ENCODE measurements at places on chromosomes 4 and X.

GRCh38 chrX:54208531-54208930 lies 25.5 kb upstream of the FAM120C start:
- DNase-seq = no peak

DNA sequence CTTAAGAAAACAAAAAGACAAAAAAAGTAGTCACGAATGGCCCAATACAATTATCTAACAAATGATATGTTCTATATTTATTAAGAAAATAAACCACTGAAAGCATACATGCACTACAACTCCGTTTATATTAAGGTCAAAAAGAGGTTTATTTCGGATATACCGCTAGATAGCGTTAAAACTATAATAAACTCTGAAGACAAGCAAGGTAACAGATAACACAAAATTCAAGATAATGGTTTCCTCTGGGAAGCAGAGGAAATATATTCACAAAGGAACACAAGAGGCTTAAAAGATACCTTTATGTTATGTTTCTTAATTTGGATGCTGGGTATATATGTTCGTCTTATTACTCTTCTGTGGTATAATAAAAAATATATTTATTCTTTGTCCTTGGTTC lies 4.7 kb upstream of the FAM200B start:
- no peak for DNase-seq

GRCh38 chrX:142861557-142861956 lies 164.2 kb upstream of the SPANXN4 start:
- DNase-seq = no peak

DNA sequence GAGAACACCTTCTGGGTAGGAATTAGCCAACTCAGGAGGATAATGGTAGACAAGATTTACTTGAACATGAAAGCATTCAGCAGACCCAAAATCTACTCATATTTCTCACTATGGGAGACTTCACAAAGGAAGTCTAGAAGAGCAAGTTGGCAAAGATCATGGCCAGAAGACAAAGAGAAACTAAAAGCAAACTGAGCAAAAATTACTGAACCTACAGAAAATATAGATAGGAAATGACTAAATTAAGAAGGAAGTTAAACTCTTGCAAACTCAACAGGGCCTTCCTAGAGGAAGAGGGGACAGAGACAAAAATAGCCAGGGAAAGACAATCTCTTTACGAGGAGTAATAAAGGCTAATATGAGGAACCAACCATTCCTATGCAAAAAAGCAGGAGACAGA lies 18.7 kb downstream of the CORIN start:
- no peak for DNase-seq

DNA sequence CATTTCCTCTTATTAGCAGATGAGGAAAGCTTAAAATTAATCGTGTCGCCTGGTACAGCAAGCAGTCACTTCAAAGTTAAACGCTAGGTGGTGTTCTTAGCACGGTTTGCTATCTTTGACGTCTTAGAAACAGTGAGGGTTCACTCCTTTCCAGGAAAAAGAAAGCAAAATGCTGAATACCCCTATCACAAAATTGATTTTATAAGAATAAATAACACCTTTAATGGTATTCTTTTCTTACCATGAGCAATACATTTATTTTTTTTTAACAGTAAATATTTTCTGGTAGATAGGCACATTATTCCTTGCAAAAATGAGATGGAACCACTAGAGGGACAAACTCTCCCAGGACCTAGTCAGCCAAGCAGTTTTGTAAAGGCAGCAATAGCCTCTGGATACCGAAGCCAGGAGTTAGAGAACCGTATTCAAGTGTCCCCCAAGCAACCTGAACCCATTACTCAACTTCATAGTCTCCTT lies 153.9 kb downstream of the KDR start:
- no peak for DNase-seq

- no peak for DNase-seq
Measured at GRCh38 chr4:76997077-76997476, 47.5 kb downstream of the SEPTIN11 start.

DNA sequence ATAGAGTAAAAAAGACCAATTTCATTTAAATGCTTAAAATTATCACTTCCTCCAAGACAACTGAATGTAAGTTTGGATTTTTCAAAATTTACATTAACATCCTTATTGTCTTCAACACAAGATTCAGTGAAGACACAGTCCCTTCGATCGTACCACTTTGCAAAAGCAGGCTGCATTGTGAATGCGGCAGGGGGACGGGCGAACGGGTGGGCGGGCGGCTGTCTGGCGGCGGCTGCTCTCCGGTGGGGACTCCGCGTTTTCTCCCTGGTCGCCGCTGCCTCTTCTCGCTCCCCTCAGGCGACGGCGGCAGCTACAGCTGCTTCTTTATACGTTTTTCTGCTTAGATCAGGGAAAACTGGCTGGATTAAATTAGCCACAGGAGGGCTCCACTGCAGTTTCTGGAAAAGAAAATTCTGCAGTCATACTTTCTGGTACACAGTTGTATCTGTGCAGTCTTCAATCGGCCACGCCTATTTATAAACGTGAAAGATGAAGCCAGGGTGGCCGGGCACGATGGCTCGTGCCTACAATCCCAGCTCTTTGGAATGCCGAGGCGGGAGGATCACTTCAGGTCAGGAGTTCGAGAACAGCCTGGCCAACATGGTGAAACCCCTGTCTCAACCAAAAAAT lies 33.9 kb upstream of the HPF1 start:
- DNase-seq = no peak

DNA sequence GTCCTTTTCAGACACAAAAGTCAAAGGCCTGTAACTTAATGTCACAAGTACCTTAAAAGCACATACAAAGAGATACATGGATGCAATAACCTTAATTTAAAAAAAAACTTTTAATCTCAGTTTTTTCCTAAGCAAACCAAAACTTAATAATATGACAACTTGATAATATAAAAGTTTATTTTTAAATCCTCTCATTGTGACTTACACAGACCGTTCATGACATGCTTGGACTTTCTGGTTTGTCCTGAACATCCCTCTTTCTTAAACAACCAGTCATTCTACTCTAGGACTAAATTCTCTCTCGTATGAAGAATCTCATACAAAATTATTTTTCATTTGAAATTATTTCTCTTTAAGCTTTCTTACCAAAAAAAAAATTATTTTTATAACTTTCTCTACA lies 43.1 kb upstream of the CYP2U1 start:
- DNase-seq = no peak

DNA sequence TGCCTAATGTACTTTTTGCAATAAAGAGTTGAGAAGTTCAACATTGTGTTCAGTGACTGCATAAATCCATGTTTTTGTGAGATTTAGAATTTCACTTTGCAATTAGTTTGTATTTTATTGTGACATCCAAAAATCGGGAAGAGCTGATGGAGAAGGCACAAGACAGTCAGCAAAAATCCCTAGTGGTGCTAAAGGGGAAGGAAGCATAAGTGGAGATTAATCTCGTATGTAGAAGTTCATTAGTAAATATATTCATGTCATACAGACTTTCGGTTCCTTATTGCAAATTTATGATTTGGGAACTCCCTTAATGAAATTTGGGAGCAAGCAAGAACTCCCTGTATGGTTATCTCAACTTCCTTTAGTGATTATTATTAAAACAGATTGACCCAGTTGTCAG lies 57.8 kb upstream of the SLC39A8 start:
- no peak for DNase-seq

DNA sequence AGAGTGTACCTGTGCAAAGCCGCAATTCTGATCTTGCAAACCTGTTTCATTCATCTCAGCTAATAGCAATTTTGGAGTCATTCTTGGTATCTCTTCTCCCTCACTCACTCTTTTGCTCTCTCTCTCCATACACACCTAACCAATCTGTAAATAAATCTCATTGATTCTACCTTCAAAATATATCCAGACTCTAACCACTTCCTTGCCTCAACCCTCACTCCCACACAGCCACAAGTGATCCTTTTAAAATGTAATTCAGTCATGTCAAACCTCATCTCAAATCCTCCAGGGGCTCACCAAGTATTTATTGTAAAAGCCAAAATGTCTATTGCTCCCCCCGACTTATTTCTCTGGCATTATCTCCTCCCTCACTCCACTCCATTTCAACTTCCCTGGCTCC lies 51.7 kb upstream of the SLC10A4 start:
- DNase-seq = no peak

DNA sequence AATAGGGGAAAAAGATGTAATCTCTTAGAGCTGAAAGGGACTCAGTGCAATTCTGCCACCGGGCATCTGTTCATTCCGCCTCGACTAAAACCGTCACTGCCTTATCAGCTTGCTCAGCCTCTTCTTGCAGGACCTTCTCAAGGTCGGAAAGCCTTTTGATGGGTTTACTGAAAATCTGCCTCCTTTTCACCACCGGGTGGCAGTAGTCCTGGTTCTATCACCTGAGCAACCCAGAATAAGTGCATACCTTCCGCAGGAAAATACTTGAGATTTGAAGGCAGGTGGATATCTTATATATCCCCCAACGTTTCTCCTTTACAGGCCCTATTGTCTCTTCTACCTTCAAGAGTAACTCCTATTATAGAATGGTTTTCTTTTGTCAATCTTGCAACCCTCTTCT lies 103.4 kb upstream of the PAK3 start:
- DNase-seq = no peak

DNA sequence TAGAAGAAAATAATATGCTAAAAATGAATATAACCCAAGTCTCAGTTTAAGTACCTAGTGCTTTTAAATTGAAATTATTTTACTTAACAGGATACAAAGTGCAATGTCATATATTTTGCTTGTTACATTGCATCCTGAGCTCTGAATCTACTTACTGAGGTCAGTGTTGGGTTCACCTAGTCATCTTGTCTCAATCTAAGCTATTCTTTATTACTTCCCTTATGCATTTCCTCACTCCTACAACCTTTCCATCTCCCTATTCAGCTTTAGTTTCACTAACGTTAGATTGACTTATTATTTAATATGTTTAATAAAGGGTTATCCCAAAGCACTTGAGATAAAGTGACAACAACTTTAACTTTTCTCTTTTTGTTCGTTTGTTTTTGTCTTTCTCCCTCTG lies 483.7 kb downstream of the FSTL5 start:
- DNase-seq = no peak

GRCh38 chr4:3157366-3157765 lies 82.9 kb downstream of the HTT start:
- no peak for DNase-seq

GRCh38 chr4:4560642-4561041 lies 18.8 kb upstream of the STX18 start:
- DNase-seq = no peak

GRCh38 chr4:12689457-12689856 lies 794.7 kb downstream of the RAB28 start:
- DNase-seq = no peak

GRCh38 chr4:171742436-171742835 lies 70.8 kb upstream of the GALNTL6 start:
- no peak for DNase-seq

DNA sequence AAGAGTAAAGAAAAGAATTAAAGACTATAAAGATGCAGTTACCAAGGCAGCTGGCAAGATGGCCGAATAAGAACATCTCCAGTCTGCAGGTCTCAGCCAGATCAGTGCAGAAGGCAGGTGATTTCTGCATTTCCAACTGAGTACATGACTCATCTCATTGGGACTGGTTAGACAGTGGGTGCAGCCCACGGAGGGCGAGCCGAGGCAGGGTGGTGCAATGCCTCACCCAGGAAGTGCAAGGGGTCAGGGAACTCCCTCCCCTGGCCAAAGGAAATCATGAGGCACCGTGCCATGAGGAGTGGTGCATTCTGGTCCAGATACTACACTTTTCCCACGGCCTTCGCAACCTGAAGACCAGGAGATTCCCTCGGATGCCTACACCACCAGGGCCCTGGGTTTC lies 20.5 kb downstream of the SPIN4 start:
- DNase-seq = no peak

GRCh38 chr4:110876866-110877265 lies 254.0 kb upstream of the PITX2 start:
- DNase-seq = no peak

DNA sequence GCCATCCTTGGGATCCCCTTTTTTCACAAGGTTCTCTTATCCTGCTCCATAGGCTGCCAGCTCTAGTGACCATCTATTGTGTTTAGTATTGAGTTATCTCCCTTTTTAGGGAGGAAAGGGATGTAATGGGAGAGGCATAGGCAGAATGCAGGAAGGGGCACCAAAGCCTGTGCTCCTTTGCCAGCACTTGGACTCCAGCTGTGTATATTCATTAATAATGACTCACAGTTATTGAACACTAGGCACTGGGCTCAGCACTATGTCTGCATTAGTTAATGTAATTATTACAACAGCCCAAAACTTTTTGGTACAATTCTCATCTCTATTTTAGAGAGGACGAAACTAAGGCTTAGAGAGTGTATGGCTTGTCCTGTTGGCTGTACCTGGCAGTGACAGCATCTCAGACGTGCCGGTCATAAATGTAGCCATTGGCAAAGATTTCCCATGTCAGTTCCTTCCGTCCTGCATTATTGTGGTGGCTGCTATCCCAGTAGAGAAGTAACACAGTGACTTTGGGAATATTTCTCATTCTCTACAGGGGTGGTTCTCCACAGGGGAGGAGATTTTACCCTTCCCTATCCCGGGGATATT lies 90.3 kb downstream of the AFF1 start:
- DNase-seq = no peak

- no peak for DNase-seq
Measured at GRCh38 chr4:119736559-119736958, 108.0 kb upstream of the PDE5A start.

DNA sequence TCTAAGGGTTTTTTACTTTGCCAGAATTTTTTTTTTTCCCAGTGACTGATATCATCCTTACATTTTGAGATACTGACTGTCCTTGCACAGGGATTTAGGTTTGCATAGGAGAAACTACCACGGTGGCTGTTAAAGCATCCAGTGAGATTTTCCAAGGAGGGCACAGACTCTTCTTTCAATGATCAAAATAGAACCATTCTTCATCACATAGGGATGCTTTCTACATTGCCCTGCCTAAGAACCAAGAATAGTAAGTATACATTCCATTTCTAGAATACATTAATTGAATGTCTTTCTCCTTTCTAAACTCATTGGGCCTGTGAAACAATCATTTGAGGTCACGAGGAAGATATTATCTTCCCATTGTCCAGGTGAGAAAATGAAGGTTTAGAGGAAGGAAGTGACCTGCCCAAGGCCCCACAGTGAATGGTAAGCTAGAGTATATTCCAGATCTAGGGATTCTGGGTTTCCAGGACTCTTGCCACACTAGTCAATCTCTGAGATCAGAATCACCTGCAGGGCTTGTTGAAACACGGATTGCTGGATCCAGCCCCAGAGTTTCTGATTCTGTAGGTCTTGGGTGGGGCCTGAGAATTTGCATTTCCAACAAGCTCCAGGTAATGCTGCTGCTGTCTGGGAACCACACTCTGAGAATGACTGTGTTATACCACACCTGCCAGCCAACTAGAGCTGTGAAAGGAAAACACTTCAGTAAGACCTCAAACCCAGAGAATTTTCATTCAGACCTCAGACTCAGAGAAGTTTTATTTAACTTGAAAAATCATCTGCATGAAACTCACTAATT lies 17.7 kb upstream of the TMEM154 start:
- DNase-seq = no peak

DNA sequence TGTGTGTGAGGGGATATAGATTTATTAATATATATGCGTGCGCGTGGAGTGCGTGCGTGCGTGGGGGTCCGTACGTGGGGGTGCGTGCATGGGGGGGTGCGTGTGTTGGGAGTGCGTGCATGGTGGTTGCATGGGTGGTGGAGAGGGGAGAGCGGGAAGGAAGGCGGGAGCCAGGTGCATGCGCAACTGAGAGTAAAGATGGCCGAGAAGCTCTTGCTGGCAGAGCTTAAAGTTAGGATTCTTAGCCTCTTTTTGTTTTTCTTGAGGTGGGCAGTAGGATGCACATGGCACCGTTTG lies 45.8 kb downstream of the TEX13B start:
- DNase-seq = no peak

GRCh38 chr4:53912766-53913497 lies 151.5 kb downstream of the CHIC2 start:
- no peak for DNase-seq

Measured in CMK (cell line).